ENCODE measurements at places on chromosomes 2 and 18. TPM values are rescaled to one million over a fixed set of nuclear protein-coding genes. Genes with fewer than 3 reads are reported as not detected.

PSMA8 gene
- not detected for total RNA-seq

ASB18 gene
- total RNA-seq: not detected

GRCh38 chr2:40773291-40773690 lies 321.4 kb upstream of the SLC8A1 start:
- H3K4me3 ChIP-seq: no peak overlapping the region
- no peaks in the 10 kb centered on the region for H3K27me3 ChIP-seq
- no peak overlapping the region for H3K27ac ChIP-seq

SPP2 gene
- total RNA-seq: not detected

GRCh38 chr2:236972491-236973342 lies 113.0 kb upstream of the COPS8 start:
- H3K27ac ChIP-seq: no peak overlapping the region
- H3K4me1 ChIP-seq: no peaks in the 10 kb centered on the region
- H3K4me3 ChIP-seq: no peak overlapping the region
- peaks cover 67% of the 10 kb centered on the region for H3K27me3 ChIP-seq
- no peak for DNase-seq

- H3K36me3 ChIP-seq: no peaks in the 10 kb centered on the region
- H3K4me3 ChIP-seq: no peak overlapping the region
- H3K27me3 ChIP-seq: no peaks in the 10 kb centered on the region
- H3K27ac ChIP-seq: no peak overlapping the region
- no peak for DNase-seq
- no peaks in the 10 kb centered on the region for H3K4me1 ChIP-seq
These were observed 17.3 kb upstream of the GTF2A1L start for GRCh38 chr2:48600204-48600813.

DNA sequence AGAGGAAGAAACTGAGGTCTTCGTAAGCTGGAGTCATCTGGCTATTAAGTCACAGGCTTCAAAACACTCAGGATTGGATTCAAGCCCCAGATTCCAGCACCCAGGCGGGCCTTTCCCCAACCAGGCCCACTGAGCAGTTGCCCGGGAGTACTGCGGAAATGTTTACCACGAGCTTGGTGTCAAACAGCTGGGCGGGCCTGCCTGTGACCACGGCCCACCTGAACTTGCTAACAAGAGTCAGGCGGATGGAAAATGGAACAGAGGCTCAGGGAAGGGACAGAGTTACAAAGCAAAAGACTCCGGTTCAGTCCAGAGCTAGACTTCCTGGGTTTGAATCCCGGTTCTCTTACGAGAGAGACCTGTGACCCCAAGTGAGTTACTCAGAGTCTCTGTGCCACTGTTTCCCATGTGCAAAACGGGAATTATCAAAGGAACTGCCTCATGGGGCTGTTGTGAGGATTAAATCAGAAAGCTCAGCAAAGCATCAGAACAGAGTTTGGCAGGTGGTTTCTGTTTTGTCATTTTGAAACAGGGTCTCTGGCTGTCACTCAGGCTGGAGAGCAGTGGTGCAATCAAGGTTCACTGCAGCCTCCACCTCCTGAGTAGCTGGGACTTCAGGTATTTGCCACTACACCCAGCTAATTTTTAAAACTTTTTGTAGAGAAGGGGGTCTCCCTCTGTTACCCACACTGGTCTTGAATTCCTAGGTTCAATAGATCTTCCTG lies 49.0 kb upstream of the TFCP2L1 start:
- no peaks in the 10 kb centered on the region for H3K4me1 ChIP-seq
- H3K27me3 ChIP-seq: no peaks in the 10 kb centered on the region
- no peak for DNase-seq
- H3K36me3 ChIP-seq: no peaks in the 10 kb centered on the region
- H3K4me3 ChIP-seq: no peak overlapping the region

- H3K27ac ChIP-seq: no peak overlapping the region
- no peaks in the 10 kb centered on the region for H3K36me3 ChIP-seq
- H3K4me3 ChIP-seq: no peak overlapping the region
- no peaks in the 10 kb centered on the region for H3K4me1 ChIP-seq
These were observed 16.9 kb downstream of the PID1 start for GRCh38 chr2:229254206-229254605.

All from HCT116 (cell line).